ENCODE measurements at places on chromosomes 2 and 18.

- DNase-seq: peak; percentile 46
Observed at GRCh38 chr2:133591164-133591563, 22.9 kb upstream of the NCKAP5 start.

DNA sequence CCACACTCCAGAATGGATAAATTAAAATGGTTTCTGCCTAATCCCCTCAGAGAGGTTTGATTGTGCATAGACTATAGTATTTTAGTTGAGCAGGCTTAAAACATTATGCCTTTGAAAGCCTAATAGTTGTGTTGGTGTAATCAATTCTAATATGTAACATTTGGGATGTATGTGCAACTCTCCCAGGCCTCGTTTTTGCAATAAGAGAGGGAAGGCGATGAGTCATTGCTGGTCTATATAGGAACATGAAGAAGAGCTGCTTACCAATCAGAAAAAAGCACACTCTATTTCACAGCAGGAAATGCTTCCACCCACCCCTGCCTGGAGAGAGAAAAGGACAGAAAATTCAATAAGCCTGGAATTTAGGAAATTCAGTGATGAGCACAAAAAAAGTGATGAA is 1424.0 kb upstream of the PIK3C3 start:
- DNase-seq: no peak

DNA sequence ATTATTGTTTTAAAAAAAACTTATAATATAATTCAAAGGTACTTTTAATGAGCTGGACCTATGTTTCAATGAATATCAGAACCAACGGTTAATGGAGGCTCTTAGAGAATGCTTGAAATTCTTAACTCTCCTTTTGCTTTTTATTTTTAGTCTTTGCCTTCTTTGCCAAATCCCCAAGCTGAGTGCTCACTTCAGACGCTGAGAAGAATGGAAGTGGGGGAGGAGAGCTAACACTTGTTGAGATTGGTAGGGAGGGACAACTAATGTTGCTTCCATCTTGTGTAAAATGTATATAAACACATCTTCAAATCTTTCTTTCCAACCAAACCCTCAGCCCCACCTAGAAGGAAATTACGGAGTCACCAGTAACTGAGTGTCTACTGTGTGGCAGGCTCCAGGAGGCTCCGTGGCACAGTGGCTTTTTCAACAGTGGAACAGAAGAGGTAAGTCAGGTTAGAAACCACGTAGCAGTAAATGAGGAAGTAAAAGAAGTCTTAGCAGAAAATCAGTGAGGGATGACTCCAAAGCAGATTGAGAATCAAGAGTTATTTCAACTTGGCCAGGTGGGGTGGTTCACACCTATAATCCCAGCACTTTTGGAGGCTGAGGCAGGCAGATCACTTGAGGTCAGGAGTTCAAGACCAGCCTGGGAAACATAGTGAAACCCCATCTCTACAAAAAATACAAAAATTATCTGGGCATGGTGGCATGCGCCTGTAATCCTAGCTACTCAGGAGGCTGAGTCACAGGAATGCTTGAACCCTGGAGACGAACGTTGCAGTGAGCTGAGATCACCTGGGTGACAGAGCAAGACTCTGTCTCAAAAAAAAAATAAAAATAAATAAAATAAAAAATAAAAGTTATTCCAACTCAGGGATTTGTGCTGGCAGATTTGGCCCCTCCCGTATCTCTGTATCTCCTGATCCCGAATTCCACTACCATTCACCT is 45.0 kb upstream of the CREB1 start:
- no peak for DNase-seq

DNA sequence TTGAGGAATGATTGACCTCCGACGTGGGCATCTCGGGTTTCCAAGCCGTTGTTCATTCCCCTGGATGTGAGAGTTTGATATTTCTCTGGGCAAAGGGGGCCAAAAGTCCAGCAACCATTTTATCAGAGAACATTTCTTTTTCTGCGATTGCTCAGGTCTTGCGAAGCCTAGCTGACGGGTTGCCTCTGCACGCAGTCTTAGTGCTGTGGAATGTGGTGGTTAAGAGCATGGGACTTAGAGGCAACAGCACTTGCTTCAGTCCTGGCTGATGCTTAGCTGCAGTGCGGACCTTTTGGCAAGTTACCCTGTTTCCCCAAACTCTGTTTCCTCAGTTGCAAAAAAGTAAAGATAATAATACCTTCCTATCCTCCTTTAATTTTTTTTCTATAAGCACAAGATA is 45.0 kb downstream of the FAP start:
- peak; percentile 15 for DNase-seq

GRCh38 chr2:62306751-62307468 is 111.0 kb downstream of the B3GNT2 start:
- peak; percentile 32 for DNase-seq

DNA sequence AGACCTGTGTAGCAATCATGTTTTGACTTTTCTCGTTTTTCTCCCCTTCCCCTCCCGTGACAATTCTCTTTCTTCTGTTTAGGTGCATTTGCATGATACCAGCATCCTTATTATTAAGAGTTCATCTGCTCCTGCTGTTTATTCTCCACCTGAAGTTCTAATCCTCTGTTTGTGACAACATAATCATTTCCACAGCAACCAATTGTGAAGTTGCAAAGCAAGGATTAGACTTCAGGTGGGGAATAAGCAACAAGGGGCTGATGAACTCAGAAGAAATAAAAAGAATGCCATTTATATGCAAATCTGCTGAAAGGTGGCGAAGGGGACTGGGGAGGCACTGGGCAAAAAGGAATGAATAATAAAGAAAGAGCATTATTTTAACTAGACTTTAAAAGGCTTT is 124.8 kb upstream of the LINC00305 start:
- DNase-seq: no peak

DNA sequence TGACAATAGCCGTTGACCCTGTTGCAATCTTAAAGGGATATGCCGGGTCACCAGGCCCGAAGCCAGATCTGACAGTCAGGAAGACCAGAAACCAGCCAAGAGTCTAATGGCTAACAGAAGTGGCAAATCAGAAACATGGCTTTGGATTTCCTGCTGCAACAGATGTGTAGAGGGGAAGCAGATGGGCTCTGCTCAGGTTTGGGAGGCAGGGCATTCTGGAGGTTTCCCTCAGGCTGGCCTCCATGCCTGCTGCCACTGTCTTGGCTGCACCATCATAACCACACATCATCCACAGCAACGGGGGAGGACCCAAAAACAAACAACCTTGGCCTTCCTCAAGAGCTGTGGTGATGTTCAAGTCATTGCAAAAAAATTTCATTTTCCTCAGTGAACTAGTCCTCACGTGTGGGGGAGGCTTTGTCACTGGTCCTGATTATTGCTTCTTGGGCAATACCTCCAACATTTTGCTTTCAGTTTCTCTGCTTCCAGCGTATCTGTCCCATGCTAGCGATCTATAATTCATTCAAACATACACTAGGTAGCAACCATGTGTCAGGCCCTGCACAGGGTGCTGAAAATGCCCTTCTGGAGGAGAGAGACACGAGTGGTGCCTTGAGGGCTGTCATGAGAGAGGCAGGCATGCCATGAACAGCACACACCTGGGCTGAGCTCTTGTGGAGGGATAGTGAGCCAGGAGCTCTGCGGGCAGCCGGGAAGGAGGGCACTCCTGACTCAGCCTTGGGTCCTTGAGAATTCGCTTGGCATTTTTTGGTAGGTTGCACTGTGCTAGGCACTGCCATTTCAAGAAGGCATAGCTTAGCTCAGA is 48.2 kb upstream of the LGALSL start:
- peak; percentile 34 for DNase-seq

DNA sequence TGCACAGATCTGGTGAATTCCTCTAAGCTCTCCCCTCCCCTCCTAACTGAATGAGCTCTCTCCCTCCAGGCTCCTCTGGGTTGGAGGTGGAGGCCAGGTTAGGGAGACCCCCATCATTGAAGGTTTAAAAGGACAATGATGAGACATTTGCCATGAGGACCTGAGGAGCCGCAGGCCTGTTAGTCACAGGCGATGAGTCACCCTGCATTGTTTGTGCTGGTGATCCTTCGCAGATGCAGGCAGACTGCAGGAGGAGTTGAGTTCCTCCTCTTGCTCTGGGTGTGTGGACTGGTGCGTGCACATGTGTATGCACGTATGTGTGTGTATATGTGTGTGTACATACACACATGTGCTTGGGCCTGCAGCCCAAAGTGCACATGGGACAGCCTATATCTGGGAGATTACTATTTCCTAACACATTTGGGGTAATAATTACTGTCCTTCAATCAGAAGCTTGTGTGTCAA is 42.0 kb downstream of the MCFD2 start:
- peak; percentile 96 for DNase-seq

Measured in astrocyte of the spinal cord (primary cell).